GM03348 (cell line): ENCODE measurements at places on chromosomes 1 and 21.
A peak's percentile ranks its signal among the peaks of the same experiment; 100 is the strongest.

- DNase-seq: no peak
Measured at GRCh38 chr1:117574161-117574835, 31.6 kb upstream of the TENT5C start.

DNA sequence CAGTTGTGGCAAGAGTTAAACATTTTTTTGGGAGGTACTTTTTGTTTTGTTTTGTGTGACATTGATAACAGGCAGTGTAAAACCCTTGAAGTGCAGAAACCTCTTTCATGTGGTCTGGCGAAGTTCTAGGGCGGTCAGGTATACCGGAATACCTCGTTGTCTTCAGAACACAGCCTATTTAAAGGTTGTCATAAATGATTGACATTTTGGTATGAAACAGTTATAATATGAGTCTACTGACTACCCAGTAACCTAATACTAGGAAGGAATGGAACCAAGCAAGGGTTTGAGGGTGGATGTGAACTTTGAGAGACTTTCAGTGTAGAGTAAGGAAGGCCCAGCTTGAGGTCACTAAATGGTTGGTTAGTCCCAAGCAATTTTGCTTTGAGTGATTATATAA lies 40.5 kb downstream of the PATJ start:
- DNase-seq: no peak

DNA sequence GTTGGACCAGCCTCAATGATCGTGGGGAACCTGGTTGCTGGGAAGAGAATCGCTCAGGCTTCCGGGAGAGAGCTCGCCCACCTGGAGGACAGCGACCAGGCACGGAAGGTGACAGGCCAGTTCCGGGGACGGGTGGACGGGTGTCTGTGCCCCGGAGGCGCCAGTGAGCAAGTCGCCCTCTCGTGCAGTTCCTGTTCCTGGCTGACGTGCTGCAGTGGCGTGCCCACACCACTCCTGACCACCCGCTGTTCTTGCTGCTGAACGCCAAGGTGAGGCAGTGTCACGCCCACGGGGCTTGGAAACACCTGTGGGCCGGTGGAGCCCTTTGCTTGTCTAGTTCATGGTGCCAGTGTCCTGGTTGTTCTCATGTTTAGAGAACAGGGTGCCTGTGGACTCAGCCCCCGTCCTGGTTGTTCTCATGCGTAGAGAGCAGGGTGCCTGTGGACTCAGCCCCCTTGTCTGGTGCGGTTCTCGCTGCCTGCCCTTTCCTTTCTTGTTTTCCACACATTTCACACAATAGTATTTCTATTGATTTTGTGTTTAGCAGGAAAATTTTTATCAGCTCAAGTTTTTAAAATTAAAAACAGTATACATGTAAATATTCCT lies 53.1 kb downstream of the S100B start:
- no peak for DNase-seq

DNA sequence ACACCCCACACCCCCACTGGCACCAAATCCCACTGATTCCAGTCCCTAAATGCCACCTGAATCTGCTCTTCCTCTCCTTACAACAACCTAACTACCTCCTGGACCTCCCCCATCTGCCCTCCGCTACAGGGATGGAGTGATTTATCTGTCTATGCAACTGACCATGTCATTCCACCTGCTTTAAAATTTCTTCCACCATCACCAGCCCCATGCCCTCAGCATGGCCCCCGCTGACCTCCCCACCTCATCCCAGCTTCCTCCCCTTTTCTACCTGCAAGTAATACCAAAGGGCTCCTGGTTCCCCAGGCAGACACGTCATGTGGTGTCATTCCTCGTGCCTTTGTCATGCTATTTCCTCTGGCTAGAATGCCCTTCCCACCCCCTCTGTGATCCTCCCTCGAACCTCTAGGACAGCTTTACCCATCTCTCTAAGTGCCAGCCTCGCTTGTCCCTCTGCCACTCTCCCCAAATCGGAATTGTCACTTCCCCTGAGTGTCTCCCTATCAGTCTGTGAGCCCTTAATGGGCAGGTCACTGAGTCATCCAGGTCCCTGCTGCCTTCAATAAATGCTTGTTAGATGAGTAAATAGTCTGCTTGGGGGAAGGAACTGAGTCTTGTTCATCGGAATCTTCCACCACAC lies 3.7 kb downstream of the GJB4 start:
- DNase-seq: peak; percentile 48

GRCh38 chr1:72366466-72366865 lies 84.1 kb upstream of the NEGR1 start:
- DNase-seq: peak; percentile 23

- DNase-seq: no peak
Measured at GRCh38 chr1:53130878-53131589, 11.4 kb downstream of the SLC1A7 start.

DNA sequence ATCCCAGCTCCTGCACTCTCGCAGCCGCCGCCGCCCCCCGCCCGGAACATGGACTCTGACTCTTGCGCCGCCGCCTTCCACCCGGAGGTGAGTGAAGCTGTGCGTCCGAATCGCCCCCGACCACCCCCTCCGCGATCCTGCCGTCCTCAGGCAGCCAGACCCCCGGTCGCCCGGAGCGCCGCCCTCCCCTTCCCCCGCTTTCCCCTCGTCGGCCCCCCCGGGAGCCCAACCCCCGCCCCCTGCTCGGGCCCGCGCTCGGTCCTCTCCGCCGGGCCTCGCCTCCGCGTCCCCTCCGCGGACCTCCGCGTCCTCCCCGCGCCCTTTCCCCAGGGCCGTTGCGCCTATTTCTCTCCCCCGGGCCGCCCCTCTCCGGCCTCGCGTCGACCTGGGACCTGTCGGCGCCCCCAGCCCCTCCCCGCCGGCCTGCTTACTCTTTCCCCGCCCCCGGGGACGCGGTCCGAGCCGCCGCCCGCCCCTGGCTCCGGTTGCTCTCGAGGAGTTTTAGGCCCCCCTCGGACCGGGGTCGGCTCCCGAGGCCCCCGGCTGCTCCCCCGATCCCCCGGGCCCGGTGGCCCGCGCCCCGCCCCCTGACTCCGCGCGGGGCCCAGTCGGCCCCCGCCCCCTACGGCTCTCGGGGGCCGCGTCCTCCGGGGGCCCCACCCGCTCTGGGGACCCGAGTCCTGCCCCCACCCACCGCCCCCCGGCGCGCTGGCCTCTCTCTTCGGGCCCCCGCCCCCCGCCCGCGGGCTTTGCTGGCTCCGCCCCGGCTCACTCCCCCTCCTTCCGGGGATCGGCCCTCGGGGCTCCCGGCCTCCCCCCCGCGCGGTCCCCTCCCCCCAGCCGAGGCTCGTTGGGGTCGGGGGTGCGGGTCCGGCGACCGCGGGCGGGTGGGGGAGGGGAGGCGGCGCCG lies 743 bp downstream of the PHF13 start:
- peak; percentile 90 for DNase-seq

- no peak for DNase-seq
Measured at GRCh38 chr1:44641126-44642102, 32.9 kb downstream of the TMEM53 start.

DNA sequence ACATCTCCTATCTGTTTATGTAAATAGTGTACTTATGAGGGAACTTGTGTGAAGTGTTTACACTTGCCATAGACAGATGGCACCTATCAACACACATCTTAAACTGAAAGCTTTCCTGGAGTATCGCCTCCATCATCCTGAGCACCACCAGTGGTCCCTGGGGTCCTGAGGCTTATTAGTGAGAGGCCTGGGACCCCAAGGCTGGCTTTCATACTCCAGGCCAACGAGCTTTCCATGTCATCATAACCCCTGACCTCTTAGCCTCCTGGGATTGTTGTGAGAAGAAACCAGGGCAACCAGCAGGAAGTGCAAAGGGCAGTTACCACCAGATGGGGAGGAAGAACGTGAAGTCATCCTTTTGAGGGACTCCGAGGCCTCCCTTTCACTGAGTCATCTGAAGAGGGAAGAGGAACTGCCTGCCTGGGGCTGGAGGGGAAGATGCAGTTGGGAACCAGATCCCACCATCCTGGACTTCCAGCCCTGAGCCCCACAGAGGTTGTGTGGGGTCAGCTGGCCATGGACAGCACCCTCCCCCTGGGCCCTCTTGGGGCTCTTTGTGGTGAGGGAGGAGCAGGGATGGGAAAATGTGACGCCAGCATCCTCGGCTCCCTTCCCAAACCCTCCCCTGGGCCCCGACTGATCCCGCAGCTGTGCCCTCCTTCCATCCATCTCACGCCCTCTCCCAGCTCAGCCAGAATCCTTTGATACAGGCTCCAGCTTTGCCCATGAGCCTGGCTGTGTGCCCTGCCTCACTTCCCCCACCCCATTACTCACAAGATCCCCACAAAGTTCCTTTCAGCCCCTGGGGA lies 5.8 kb downstream of the INKA2 start:
- peak; percentile 69 for DNase-seq
